ENCODE measurements at places on chromosomes 7 and 10.

GRCh38 chr10:12733271-12733670, 268.2 kb downstream of the CCDC3 start:
- no peak for DNase-seq

GRCh38 chr10:103854686-103855391, 537 bp downstream of the SH3PXD2A start:
- peak; percentile 53 for DNase-seq

GRCh38 chr10:122659651-122660050, 40.0 kb downstream of the C10orf120 start:
- DNase-seq, result no peak

DNA sequence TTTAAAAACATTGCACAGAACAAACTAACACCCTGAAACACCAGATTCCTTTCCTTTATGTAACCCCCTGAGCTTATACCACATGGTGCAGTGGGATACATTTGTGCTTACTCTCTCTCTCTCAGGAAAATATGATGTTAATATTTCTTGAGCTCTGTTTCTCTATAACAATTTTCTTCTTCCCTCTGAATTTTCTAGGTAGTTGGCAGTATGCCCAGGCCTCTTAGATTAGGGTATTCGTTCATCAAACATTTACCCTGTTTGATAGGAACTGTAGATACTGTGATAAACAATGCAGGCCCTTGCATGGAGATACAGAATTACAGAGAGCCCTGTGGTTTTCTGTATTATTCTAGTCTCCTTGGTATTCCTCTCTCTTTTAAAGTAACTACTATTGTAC, 567.8 kb downstream of the IPMK start:
- DNase-seq, result no peak

GRCh38 chr7:136133551-136133950, 156.4 kb upstream of the MTPN start:
- DNase-seq, result no peak

DNA sequence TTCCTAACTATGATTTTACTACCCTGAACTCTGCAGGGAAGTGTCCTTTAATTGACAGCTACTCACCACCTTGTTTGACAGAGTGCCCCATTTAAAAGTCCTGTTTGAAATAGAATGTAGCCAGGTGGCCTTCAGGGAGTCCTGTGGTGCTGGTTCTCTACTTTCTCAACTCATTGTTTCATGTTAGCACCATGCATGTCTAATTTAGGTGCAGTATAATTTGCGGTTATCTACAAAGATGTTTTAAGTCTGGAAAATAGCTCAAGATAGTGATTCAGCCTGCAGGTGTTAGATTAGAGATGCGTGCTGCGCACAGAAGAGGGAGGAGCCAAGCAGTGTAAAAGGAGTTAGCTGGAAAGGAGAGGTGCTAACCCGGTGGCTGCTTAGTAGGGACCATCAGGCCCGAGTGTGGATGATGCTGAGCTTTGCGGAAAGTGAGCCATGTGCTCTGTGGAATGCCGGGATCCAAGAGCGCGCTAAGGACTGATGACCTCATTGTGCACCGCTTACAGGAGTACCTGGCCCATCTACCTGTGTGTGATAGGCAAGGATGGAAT, 1.2 kb downstream of the CCM2 start:
- peak; percentile 83 for DNase-seq

- DNase-seq, result no peak
Observed at GRCh38 chr7:390761-391410, 100.9 kb downstream of the FOXL3 start.
